COLO829 (cell line): ENCODE measurements at places on chromosomes 1 and 21.

DNA sequence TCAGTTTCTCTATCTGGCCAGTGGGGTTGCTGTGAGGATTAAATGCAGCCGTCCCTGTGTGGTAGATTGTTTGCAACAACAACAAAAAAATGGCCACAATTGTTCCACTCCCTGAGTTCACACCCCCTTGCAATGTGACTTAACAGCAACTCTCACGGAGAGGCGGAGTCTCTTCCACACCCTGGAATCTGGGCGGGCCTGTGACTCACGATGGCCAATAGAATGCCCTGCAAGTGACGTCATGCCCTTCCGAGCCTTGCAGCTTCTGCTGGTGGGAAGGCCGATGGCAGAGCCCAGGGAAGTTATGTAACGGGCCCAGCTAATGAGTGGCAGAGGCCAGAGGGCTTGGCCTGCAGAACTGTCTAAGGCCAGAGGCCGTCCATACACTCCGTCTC is 87.9 kb downstream of the RIPK4 start:
- DNase-seq: peak; percentile 94

- no peak for DNase-seq
Measured at GRCh38 chr21:15842565-15842880, 112.7 kb downstream of the USP25 start.

DNA sequence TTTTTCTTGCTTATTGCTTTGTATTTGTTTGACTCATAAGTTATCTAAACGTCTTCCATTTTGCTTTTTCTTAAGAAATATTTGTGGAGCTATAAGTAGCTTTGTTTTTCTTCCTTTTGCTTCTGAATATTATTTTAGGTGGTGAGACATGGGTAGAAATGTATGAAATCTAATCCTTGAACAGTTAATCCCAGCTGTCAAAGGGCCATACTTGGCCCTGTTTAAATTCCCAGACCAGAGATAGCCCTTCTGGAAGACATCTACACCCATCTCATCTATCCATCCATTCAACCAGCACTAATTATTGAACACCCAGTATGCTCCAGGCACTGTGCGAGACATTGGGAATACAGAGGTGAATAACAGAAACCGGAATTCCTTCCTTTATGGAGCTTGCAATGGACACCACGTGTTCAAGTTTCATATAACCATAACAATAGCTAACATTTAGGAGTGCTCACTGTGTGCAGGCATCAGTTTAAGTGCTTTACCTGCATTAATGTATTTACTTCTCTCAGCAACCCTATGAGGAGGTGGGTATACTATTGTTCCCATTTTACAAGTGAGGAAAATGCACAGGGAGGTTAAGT is 8.7 kb downstream of the TACSTD2 start:
- no peak for DNase-seq

- DNase-seq: no peak
Measured at GRCh38 chr21:21247424-21247823, 249.2 kb downstream of the NCAM2 start.

DNA sequence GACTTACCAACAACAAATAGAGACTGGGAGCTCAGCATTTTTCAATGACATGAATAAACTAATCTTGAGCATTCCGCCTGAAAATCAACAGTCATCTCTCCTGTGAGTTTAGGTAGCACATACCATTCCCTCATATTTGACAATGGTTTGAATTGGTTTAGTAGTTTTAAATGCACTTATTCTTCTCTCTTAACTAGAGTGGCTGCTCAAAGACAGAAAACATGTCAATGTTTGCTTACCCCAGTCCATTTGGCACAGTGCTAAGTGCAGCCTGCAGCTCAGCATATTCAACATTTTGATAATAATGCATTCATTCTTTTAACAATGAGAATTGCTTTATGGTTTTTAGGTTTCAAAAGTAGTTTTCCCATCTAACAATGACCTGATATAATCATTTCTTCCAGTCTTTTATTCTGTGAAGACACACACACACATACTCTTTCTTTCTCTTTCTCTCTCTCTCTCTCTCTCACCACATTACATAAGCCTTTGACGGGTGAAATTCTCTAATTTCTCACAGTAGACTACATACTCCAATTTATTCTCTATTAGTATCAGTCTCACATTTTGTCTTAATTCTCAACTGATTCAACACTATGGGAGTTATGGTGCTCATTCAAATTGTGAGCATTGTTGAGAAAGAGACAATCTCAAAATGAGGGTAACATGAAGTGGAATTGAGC is 432.3 kb downstream of the LRRIQ3 start:
- DNase-seq: no peak

DNA sequence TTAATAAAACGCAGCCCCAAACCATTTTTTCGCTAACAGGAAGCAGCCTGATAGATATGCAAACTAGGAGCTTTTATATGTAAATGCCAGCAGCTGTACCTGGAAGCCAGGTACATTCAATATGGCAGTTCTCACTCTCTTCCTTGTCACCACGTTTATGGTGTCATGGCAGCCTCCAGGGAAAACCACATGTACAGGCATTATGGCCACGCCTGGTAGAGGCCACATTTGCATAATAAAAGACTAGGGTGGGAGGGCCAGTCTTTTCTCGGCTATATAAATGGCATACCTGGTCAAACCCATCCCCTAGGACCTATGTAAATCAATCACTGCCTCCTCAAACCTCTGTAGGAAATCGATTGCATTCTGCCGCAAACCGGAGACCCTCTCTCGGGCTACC is 247.5 kb downstream of the NEGR1 start:
- DNase-seq: no peak

- no peak for DNase-seq
Measured at GRCh38 chr1:29240400-29240837, 4.1 kb downstream of the PTPRU start.

GRCh38 chr1:160216301-160216700 is 11.1 kb downstream of the PEA15 start:
- no peak for DNase-seq
